ENCODE measurements at places on chromosomes 16 and 17. TPM values are rescaled to one million over a fixed set of nuclear protein-coding genes. Genes with fewer than 3 reads are reported as not detected.

Gene RGS11
- total RNA-seq: 0.73 TPM

Gene CACNG5
- not detected for total RNA-seq

Gene CSH2
- total RNA-seq: not detected

Gene GGT6
- total RNA-seq: 166 TPM

Gene SLC5A10
- 0.31 TPM for total RNA-seq

Gene TMIGD1
- total RNA-seq: not detected

Gene P2RX1
- total RNA-seq: 2.1 TPM

- no peaks in the 10 kb centered on the region for H3K27me3 ChIP-seq
- H3K4me3 ChIP-seq: no peak overlapping the region
- H3K36me3 ChIP-seq: peaks cover 24% of the 10 kb centered on the region
- H3K4me1 ChIP-seq: peaks cover 20% of the 10 kb centered on the region
Measured at GRCh38 chr16:75289189-75289588, 37.8 kb upstream of the BCAR1 start.

DNA sequence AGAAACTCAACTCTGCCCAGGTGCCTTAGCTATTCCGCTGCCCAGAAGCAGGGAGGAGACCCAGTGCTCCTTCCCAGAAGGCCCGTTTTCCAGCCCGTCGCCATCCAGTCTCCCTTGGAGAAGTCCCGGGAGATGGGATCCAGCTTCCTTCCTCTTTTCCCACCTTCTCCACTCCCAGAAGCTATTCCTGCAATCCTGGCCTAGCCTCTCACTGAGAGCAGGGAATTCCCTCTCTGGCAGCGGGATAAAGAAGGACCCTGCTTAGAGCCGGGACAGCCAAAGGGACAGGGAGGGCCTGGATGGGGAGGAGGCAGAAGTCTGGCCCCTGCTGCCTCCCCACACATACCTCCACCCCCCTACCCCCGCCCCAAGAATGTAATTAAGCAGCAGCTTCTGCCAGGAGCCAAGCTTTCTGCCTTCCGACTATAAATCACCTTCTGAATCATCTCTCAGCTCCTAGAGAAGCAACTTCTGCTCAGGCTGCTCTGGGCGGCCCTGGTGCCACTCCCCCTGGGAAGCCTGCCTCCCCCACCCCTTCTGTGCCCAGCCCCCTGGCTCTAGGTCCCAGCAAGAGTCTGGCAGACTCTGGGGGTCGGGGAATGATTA lies 6.4 kb downstream of the WNT3 start:
- no peak for DNase-seq
- peaks cover 16% of the 10 kb centered on the region for H3K4me1 ChIP-seq
- no peak overlapping the region for H3K27ac ChIP-seq
- H3K36me3 ChIP-seq: no peaks in the 10 kb centered on the region

DNA sequence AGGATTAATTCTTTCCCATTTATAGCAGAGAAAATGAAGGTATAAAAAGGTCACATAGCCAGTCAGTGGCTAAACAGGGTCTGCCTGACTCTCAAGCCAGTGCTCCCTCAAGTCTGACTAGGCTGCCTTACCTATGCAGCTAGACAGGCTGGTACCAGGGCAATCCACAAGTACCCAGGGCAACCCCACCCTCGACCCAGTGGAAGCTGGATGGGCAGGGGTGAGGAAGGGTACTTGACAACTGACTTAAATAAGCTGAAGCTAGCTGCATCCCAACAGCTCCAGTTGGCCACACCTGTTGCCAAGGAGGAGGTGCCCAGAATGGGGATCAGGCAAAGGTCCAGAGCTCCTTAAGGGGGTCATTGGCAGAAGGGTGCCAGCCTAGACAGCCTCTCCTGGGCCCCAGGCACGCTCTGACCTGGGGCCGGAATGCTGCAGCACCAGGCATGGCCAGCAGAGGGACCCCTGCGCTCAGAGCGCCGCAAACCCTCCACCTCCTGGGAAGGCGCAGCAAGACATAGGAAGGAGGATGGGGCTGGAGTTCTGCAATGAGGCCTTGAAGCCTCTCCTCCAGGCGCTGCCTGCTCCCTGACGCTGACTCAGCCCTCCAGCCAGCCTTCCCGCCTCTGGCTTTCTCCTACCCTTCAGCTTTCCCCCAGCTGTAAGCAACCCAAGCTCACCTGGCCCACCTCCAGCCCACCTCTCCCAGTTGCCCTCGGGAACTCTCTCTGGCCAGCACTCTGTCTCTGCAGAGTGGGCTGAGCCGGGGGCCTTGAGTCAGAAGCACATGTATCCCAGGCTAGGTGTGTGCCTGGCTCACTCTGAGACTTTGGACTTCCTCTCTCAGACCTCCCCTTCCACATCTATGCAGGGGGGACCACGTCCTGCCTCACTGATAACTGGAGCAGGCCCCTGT lies 28.8 kb downstream of the MPP2 start:
- peaks cover 7% of the 10 kb centered on the region for H3K4me1 ChIP-seq
- H3K36me3 ChIP-seq: peaks cover 6% of the 10 kb centered on the region
- no peak overlapping the region for H3K27ac ChIP-seq
- DNase-seq: no peak

DNA sequence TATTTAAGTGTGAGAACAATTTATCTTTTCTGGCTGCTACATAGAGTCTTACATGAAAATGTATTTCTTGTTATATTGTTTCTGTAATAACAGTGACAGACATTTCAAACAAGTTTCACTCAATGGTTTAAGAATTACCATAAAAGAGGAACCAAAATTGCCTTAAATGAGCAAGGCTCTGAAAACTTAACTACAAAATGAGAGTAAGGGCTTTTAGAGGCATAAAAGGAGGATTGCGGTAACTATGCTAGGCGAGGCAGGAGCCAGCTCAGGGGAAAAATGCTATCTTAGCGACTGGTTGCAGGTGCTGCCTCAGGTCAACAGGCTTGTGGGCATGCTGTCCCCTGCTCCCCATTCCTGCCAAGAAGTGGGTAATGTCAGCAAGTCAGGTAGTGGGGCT lies 81.7 kb upstream of the MSI2 start:
- no peak for DNase-seq
- H3K4me3 ChIP-seq: no peak overlapping the region
- peaks cover 6% of the 10 kb centered on the region for H3K27me3 ChIP-seq
- no peaks in the 10 kb centered on the region for H3K4me1 ChIP-seq
- no peaks in the 10 kb centered on the region for H3K36me3 ChIP-seq
- no peak overlapping the region for H3K27ac ChIP-seq

GRCh38 chr16:23024044-23024443 lies 125.2 kb downstream of the USP31 start:
- peaks cover 4% of the 10 kb centered on the region for H3K4me1 ChIP-seq
- peaks cover 2% of the 10 kb centered on the region for H3K27me3 ChIP-seq
- no peak overlapping the region for H3K4me3 ChIP-seq
- no peaks in the 10 kb centered on the region for H3K36me3 ChIP-seq
- no peak overlapping the region for H3K27ac ChIP-seq
- DNase-seq: no peak

GRCh38 chr17:20315311-20315710 lies 152.0 kb downstream of the LGALS9B start:
- no peak overlapping the region for H3K27ac ChIP-seq
- no peak for DNase-seq
- no peak overlapping the region for H3K4me3 ChIP-seq
- H3K36me3 ChIP-seq: peaks cover 8% of the 10 kb centered on the region
- peaks cover 2% of the 10 kb centered on the region for H3K4me1 ChIP-seq

- H3K27me3 ChIP-seq: no peaks in the 10 kb centered on the region
- peak; percentile 86 for DNase-seq
- H3K4me1 ChIP-seq: peaks cover 45% of the 10 kb centered on the region
- H3K4me3 ChIP-seq: peak overlapping the region; percentile 21
- peak overlapping the region; percentile 85 for H3K27ac ChIP-seq
Measured at GRCh38 chr17:2011411-2012371, 13.4 kb downstream of the RTN4RL1 start.

GRCh38 chr17:68290268-68290954 lies 516 bp downstream of the SLC16A6 start:
- DNase-seq: no peak
- no peaks in the 10 kb centered on the region for H3K27me3 ChIP-seq
- H3K4me3 ChIP-seq: peak overlapping the region; percentile 83
- peaks cover 46% of the 10 kb centered on the region for H3K4me1 ChIP-seq

DNA sequence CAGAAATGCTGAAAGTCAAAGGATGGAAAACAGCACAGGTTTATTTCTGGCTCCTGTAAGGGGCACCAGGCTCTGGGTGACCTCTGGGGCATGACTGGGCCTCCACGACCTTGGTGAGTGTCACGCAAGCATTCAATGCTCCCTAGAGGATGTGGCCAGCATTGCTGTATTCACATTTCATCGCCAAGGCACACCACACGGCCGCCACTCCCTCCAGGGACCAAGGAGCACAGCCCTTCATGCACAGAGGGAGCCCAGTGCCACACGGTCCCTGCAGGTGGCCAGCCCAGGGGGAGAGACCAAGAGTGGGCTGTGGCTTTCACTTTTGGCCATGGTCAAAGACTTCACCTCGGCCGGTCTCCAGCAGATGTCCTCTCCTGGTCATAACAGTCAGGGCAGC lies 137.4 kb upstream of the TNRC6C start:
- DNase-seq: no peak
- no peaks in the 10 kb centered on the region for H3K27me3 ChIP-seq
- no peak overlapping the region for H3K27ac ChIP-seq
- H3K4me1 ChIP-seq: peaks cover 18% of the 10 kb centered on the region
- H3K36me3 ChIP-seq: no peaks in the 10 kb centered on the region

DNA sequence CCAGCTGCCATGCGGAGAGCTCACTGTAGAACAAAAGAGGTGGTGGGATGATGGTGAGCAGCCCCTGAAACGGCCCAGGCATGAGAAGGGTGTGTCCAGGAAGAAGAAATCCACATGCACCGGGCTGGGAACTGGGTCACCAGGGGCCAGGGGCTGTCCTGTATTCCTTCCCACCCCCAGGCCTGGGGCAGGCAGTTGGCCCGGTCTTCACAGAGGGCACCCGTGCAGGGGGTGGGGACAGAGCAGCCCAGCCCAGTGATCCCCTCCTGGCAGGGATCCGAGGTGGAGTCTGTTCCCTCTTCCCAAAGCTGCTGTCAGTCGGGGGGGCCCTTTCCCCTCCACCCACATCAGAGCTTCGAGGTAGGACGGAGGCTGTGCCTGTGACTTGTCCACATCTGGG lies 9.2 kb downstream of the HS3ST6 start:
- no peak for DNase-seq
- no peak overlapping the region for H3K4me3 ChIP-seq
- peaks cover 51% of the 10 kb centered on the region for H3K4me1 ChIP-seq
- peaks cover 31% of the 10 kb centered on the region for H3K27me3 ChIP-seq
- peak overlapping the region; percentile 15 for H3K27ac ChIP-seq

DNA sequence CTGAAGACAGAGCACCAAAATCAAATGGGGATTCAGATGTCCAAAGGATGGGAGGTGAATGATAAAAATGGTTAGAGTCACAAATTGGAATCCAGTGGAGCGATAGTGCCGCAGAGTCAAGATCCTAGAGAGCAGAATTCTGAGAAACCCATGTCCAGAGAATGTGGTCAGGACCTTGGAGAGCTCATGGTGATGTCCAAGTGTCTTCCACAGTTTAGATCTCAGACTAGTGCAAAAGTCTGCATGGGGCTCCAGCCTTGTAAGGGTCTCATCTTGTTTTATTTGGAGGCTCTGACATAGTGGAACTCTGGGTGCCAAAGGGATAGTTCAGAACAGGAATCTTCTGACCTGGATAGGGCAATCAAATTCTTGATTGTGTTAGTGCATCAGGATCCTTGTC lies 245.9 kb upstream of the HSBP1 start:
- H3K27ac ChIP-seq: no peak overlapping the region
- H3K4me1 ChIP-seq: no peaks in the 10 kb centered on the region
- no peak for DNase-seq
- H3K36me3 ChIP-seq: no peaks in the 10 kb centered on the region
- H3K27me3 ChIP-seq: no peaks in the 10 kb centered on the region

GRCh38 chr16:3695610-3696369 lies 21.5 kb downstream of the TRAP1 start:
- no peak for DNase-seq
- H3K4me1 ChIP-seq: peaks cover 9% of the 10 kb centered on the region
- no peak overlapping the region for H3K27ac ChIP-seq
- H3K27me3 ChIP-seq: no peaks in the 10 kb centered on the region
- H3K4me3 ChIP-seq: no peak overlapping the region
- H3K36me3 ChIP-seq: no peaks in the 10 kb centered on the region

DNA sequence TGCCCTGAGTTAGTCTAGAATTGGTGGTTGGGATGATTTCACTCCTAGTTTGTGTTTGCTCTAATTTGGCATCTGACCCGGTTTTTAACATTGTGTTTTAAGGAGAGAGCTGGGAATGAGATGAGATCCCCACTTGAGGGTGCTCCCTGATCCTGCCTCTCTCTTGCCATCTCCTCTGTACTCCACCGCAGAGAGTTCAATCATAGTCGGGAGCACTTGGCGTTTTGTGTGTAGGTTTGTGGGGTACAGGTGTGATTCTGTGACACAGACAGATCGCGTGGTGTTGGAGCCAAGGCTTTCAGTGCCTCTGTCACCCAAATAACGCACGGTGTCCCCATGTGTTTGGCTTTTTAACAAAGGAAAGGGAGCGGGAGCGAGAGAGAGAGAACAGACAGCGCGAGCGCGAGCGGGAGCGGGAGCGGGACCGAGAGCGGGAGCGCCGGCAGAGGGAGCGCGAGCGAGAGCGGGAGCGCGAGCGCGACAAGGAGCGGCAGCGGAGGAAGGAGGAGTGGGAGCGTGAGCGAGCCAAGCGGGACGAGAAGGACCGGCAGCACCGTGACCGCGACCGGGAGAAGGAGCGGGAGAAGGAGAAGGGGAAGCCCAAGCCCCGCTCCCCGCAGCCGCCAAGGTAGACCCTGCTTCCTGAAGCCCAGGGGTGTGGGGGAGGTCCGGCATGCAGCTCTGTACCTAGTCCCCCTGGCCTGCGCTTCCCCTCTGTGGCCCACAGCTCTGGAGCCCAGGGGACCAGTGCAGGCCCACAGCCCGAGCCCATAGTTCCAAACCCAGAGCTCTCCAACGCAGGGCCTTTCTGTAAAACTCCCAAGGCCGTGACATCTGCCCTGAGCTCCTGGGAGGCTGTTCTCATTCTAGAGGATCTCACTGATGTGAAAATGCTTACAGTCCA lies 27.2 kb upstream of the IL17C start:
- no peak overlapping the region for H3K4me3 ChIP-seq
- H3K4me1 ChIP-seq: no peaks in the 10 kb centered on the region
- no peak overlapping the region for H3K27ac ChIP-seq
- no peak for DNase-seq
- peaks cover 58% of the 10 kb centered on the region for H3K36me3 ChIP-seq
- H3K27me3 ChIP-seq: no peaks in the 10 kb centered on the region

GRCh38 chr17:50830994-50831393 lies 4.4 kb upstream of the WFIKKN2 start:
- no peak for DNase-seq
- H3K27me3 ChIP-seq: peaks cover 17% of the 10 kb centered on the region
- no peak overlapping the region for H3K4me3 ChIP-seq

DNA sequence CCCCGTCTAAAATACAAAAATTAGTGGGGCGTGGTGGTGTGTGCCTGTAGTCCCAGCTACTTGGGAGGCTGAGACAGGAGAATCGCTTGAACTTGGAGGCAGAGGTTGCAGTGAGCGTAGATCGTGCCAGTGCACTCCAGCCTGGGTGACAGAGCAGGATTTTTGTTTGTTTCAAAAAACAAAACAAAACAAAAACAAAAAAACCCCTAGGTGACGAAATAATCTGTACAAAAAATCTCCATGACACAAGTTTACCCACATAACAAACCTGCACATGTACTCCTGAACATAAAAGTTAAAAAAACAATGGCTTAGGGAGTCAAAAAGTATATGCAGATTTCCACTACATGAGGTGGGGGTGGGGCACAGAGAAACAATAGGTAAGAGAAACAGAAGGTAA lies 140.5 kb upstream of the ASIC2 start:
- no peaks in the 10 kb centered on the region for H3K4me1 ChIP-seq
- H3K4me3 ChIP-seq: no peak overlapping the region
- no peaks in the 10 kb centered on the region for H3K36me3 ChIP-seq

- peaks cover 20% of the 10 kb centered on the region for H3K36me3 ChIP-seq
- H3K4me1 ChIP-seq: peaks cover 42% of the 10 kb centered on the region
- DNase-seq: no peak
- H3K4me3 ChIP-seq: peak overlapping the region; percentile 93
- no peaks in the 10 kb centered on the region for H3K27me3 ChIP-seq
- H3K27ac ChIP-seq: peak overlapping the region; percentile 93
Measured at GRCh38 chr16:30947859-30948666, 805 bp upstream of the ORAI3 start.
